ENCODE measurements at places on chromosomes 16 and 17.

DNA sequence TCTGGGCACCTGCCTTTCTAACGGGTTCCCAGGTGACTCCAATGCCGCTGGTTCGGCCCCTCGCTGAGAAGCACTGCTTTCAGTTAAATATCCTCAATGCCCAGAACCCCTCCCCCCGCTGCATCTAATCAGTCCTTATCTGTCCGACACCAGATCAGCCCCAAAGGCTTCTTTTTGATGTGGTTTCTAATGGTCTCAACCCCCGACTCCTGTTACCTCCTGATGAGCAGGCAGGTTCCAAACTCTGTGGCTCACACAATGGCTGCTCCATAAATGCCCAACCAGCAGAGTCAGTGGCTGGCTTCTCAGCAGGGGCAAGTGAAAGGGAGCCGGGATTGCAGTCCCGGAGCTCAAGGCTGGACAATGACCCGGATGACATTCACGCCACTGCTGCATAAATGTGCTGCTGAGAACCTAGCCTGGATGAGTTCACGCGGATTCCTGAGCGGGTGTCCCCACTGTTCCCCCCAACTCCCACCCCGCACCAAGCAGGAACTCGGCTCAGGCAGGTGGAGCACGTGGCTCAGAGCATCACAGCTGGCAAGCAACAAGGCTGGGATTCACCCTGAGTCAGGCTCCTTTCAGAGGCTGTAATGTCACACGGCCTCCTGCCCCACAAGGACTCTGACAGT lies 1.0 kb upstream of the SLC38A8 start:
- DNase-seq, result no peak

GRCh38 chr17:66764506-66764905 lies 70.4 kb upstream of the CACNG5 start:
- DNase-seq, result no peak

DNA sequence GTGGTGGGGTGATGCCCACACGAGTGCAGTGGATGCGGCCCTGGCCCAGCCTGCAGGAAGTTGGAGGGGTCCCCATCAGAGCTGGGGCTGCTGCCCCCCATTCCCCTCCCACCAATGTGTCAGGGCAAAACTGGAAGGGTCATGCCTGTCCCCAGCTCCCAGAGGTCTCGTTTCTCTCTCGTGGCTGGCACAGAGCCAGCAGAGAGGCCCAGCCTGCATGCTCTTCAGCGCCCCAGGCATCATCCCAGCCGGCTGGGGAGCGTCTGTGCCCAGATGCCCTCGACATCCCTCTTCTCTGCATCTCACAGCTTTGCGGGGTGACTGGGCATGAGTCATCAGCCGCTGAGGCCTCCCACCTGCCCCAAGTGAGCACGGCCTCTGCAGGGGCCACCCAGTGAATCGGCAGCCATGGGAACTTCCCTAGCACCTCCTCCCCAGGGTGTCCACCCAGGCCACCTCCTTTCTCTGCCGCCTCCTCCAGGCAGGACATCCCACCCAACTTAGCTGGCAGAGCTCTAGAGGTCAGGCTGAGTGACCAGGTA lies 9.8 kb upstream of the CSNK1D start:
- no peak for DNase-seq

GRCh38 chr17:68440526-68440925 lies 16.8 kb downstream of the WIPI1 start:
- no peak for DNase-seq

DNA sequence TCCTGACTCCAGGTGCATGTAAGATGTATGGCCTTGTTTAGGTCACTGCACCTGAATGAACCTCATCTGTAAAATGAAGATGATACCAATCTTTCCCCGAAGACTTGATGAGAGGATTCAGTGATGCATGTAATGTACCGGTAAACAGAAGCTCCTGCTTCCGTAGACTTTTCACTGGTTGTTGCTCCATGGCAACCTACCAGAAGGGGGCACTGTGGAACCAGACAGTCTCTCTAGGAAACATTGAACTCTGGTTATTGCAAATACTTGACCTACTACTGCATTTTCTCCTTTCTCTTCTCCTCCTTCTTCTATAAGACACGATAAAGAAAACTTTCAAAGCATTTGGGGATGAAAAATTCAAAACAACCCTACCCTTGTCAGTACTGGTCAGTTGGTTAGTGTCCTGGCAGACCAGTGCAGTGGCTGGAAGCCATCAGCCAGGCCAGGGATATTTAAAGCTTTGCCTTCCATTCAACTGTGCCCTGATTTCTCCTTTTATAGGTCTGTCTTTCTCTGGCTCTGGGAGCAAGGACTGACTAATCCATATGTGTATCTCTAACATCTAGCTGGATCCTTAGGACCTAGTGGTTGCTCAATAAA lies 667.4 kb upstream of the SALL1 start:
- peak; percentile 5 for DNase-seq

GRCh38 chr16:66705790-66706505 lies 9.4 kb upstream of the CMTM4 start:
- DNase-seq, result no peak

DNA sequence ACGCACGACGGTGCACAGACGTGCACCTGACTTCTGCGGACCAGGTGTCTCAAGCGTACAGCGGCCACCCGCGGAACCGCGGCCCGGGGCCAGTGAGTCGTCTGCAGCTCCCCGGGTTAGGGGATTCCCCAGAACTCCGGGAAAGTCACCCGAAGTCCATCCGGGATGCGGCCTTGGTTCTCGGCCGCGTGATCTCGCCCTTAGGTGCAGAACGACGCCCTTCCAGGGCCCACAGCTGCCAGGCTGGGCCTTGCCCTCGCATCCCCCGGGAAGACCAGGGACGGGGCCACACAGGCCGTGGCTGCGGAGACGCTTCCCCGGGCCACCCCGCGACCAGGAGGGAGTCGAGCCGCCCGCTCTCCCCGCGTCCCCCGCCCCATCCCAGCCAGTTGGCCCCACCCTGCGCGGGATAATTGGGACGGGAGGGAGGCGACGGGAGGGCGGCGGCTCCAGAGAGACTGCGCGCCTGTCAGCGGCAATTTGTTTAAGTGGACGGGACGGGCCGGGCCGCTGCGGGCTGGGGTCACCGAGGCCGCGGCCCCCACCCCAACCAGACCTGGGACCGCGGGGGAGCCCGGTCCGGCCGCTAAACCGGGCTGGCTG lies 3.6 kb upstream of the TBX2 start:
- DNase-seq, result no peak

DNA sequence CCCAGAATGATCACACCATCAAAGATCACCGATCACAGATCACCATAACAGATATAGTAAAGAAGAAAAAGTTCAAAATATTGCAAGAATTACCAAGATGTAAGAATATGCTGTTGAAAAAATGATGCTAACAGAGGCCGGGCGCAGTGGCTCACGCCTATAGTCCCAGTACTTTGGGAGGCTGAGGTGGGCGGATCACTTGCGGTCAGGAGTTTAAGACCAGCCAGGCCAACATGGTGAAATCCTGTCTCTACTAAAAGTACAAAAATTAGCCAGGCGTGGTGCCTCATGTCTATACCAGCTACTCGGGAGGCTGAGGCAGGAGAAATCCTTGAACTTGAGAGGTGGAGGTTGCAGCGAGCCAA lies 53.2 kb downstream of the CPPED1 start:
- DNase-seq, result no peak

- peak; percentile 79 for DNase-seq
Observed at GRCh38 chr17:63930951-63931575, 1.1 kb downstream of the CD79B start.

DNA sequence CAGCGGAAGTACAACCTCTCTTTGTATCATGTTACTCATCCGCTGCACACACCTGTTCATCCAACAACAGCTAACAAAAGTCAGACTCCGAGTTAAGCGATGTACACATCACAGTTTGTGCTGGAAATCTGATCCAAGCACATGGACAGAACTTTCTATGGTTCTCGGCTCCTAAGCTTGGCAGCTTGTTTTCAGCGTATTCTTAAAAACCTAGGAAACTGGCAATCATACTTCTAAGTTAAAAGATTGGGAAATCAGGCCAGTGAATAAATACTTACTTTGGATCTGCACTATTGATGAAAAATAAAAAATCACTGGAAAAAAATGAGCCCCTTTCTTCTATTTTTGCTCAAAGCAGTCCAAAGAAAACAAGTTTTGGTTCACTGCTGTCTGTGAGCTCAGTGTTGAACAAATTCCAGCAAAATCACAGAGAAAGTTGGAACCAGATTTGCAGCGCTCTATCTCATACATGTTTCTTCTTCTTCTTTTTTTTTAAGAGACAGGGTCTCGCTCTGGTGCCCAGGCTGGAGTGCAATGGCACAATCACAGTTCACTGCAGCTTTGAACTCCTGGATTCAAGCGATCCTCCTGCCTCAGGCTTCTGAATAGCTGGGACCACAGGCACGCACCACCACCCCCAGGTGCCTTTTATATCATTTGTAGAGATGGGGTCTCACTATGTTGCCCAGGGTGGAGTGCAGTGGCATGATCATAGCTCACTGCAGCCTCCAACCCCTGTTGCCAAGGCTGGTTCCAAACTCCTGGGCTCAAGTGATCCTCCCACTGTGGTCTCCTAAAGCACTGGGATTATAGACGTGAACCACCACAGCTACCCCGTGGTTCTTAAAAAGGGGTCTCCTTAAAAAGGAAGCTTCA lies 71.6 kb upstream of the CREBBP start:
- DNase-seq, result no peak

DNA sequence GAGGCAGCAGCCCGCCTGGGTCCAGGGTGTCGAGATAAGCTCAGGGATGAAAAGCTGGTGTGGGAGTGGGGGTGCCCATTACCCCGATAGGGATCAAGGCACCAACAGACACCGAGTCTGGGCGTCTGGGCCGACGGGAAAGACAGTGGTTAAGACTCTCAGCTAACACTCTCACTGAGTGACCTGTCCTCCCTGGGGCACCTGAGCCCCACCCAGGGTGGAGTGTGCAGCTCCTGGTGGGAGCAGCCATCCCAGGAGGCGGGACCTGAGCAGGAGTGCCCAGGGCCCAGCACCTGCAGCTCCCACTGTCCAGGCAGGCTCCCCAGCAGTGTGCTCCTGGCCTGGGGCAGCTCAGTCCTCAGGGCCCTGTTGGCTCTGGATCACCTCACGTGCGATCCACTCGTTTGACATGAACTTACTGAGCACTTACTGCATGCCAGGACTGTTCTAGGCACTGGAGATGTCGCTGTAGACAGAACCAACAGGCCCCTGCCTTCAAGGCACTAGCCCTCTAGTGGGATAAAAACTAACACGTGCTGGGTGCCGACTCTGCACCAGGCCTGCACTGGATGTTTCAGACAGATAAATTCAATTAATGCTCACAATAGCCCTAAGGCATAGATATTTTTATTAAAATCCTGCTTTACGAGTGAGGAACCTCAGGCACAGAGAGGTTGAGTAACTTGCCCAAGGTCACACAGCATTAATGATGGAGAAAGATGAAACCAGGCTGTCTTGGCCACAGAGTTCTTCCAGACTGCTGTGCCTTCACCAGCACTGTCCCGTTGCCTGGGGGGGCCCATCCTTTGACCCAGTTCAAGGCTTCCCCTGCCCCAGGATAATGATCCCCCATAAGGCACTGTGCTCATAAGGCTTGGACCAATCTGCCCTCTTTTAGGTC lies 1.9 kb downstream of the EVPLL start:
- DNase-seq, result peak; percentile 0

DNA sequence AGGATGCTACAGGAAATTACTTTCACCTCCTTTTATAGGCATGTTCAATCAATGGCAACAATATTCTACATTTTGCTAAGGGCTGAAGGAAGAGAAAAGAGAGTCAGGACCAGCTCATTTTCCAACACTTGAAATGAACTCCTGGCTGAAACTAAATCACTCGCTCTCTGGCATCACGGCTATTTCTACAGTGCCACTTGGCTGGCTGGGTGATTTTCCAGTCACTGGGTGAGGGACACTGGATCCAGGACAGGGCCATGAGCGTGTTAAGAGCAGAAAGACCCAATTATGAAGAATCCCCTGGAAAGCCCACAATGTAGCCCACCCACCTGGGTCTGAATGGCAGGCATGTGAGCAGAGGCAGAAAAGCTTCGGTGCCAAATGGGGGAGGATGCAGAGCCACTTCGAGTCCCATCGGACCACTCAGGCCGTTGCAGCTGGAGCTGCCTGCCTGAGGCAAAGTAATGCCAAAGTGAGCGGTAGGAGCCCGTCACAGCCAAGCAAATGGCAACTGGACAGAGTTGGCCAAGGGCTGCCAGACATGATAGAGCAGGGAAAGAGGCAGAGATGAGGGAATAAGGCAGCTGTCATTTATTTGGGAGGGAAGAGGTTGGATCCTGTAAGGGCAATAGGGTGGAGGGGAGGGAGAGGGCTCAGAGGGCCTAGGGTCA lies 246.2 kb downstream of the STX8 start:
- no peak for DNase-seq

DNA sequence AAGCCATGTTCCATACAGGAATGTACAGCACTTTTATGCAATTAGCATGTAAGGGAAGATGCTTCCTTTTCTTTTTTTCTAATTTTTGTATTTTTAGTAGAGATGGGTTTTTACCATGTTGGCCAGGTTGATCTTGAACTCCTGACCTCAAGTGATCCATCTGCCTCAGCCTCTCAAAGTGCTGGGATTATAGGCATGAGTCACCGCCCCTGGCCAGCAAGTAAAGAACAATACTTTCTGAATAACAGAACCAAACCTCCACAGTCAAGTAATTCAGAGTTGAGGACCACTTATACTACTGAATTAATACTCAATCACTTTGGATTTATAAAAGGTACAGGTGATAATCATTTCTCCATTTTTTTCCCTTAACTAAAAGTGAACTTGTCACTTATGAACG lies 13.0 kb downstream of the C16orf87 start:
- no peak for DNase-seq

DNA sequence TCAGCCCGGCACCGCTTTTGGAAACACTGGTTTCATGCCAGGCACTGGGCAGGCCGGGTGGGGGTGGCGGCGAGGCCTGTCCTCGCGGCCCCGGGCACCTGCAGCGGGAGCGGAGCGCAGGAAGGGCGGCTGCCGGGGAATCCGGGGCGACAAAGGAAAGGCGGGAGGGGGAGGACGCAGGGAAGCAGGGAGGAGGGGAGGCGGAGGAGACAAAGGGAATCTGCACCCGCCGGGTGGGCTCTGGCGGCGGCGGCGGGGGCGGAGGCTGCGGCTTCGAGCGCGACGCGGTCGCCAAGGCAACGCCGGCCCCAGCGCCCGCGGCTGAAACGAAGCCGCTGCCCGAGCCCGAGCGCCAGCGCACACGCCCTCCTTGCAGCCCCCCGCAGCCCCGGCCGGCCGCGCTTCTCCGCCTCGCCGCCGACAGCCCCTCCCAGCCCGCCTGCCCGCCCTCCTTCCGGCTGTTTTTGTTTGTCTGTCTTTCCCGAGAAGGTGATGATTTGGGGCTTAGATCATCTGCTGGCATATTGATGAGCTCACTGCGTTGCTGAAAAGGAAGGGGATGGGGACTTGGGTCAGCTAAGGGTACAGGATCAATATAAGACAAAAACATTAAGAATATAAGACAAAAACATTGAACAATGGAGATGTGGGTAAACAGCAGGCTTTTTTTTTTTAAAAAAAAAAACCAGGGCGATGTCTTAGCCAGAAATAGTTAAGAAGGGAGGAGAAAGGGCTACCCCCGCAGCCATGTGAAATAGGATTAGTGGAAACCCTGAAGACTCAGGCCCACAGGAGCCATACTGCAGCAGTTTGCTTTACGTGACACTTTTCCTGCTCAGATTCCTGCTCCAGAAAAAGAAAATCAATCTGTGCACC lies 32.7 kb downstream of the CDK5R1 start:
- DNase-seq, result peak; percentile 55

Data from germinal center (tissue), 1 donor.